Small intestine (tissue), 16 donors: ENCODE measurements at places on chromosomes 4 and X. TPM values are rescaled to one million over a fixed set of nuclear protein-coding genes. Genes with fewer than 3 reads are reported as not detected.
A peak's percentile ranks its signal among the peaks of the same experiment; 100 is the strongest.

DNA sequence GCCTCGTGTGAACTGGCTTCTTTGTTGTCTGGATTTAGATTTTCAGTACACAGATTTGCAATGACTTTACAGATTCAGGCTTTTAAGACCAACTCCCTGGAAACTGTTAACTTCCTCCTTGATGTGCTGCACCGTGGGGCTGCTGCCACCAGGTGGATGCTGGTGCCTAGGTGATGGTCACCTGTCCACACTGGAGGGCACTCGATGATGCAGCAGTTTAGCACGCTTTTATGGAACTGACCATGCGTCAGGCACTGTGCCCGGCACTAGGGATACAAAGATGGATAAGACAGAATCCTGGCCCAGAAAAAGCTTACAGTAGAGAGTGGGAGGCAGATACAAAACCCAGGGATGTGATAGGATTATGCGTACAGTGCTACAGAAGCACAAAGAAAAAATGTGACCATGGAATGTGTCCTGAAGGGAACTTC is 180.7 kb downstream of the CEP135 start:
- DNase-seq, result peak; percentile 73

DNA sequence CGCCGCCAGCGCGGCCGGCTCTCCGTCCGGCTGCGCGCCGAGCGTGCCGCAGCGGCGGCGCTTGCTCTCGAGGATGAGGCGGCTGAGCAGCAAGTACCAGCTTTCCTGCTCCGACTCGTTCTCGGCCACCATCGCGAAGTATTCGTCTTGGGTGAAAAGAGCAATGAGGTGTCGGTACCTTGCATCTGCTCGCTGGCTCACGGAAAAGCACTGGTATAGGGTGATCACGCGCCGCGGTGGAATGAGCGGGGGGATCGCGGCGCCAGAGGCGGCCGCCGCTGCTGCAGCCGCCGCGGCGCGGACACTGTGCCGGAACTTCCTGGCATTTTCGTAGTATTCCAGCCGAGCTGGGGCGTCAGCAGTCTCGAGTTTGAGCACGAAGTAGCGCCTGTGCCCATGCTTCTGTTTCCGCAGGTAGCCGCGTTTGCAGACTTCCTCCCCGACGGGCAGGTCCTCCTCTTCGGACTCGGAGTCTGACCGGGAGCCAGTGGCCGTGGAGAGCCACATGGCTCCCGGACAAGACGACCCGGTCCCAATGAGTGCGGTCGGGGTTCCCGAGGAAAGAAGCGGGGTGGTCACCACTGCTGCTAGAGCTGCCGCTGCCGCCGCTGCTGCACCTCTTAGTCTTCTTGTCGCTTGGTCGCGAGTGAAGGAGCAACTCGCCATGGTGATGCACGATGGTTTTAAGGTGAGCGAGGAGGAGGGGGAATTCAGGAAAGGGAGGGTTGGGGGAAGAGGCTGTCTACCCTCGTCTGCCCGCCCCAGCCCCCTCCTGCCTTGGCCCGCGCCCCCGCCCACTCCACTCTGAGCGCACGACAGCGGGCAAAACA is 469 bp downstream of the IRS4 start:
- DNase-seq, result peak; percentile 21

DNA sequence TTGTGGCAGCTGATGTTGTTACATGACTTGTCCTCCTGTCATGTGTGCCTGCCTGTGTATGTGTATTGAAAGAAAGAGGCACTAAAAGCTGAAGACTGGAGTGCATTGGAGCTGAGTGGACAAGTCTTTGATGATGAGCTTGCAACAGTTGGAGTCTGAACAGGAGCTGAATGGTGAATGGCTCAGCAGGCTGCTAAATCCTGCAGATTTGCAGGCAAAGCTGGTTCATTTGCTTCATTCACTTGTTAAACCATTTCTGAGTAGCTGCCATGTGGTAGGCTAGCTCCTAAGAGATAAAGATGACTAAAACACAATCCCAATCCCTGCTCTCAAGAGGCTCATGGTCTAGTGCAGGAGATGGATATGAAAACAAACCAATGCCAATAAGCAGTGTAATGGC is 217.3 kb downstream of the CHRDL1 start:
- DNase-seq, result no peak

DNA sequence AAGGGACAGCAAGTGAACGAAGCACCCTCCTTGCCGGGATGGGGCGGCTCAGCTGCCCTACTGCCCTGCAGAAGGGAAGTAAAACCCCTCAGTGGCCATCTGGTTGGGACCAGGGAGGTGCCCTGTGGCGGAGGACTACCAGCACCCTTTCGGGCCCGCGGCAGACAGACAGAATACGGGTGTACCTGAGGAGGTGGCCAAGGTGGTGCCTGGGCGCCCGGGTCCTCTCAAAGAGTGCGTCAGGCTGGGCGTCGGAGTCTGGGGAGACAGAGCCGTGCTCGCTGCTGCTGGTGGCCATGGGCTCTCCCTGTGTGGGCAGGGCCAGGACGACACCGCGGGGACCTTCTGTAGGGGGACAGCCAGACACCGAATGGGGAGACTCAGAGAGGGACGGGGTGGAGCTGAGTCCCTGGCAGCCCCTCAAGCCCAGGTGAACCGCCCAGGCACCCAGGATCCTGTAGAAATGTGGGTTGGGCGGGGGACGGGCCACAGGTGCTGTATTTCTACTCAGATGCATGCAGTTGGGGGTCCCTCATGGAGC is 29.7 kb downstream of the PDHA1 start:
- DNase-seq, result no peak

The BMX gene
- 6.5 TPM for polyA plus RNA-seq

The H2BW2 gene
- not detected for polyA plus RNA-seq

GRCh38 chr4:79015411-79015810 is 76.2 kb upstream of the PAQR3 start:
- no peak for DNase-seq

The MAGEC3 gene
- not detected for polyA plus RNA-seq

GRCh38 chr4:8742546-8742945 is 129.1 kb downstream of the HMX1 start:
- DNase-seq, result no peak

DNA sequence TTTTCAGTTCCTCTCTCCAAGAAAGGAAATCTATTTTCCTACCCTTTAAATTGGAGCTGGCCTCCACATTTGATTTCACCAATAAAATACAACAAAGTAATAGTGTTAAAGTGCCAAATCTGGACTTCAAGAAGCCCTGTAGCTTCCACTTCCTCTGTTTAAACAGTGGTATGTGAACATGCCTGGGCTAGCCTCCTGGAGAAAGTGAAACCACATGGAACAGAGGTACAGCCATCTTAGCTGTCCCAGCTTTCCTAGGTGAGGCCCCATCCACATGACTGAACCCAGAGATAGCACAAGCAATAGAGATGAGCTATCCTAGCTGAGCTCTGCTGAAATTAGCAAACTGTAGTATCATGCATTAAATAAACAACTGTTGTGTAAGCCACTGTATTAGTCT is 131.8 kb upstream of the VCX start:
- DNase-seq, result peak; percentile 1

- peak; percentile 10 for DNase-seq
These were observed 13.9 kb upstream of the ETDC start for GRCh38 chrX:135295238-135295943.

DNA sequence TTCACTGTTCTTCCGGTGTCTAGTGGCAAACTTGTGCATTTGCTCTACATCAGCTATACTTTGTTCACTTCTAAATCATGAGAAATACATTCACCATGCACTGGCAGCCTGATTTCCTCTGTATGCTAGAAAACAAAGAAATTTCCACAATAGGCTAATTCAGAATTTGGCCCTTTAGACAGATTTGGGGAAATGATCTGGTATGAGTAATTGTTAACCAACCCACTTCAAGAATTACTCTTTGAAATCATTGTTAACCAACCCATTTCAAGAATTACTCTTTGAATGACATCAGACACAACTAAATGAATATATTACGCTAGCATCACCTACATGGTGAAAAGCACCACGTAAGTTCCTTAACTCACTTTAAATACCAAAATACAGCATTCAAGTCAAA is 14.6 kb downstream of the APBB2 start:
- DNase-seq, result no peak

- no peak for DNase-seq
These were observed 8.0 kb downstream of the ZNF827 start for GRCh38 chr4:145930592-145930991.

- DNase-seq, result peak; percentile 55
These were observed 11.2 kb downstream of the IDS start for GRCh38 chrX:149493567-149494562.

DNA sequence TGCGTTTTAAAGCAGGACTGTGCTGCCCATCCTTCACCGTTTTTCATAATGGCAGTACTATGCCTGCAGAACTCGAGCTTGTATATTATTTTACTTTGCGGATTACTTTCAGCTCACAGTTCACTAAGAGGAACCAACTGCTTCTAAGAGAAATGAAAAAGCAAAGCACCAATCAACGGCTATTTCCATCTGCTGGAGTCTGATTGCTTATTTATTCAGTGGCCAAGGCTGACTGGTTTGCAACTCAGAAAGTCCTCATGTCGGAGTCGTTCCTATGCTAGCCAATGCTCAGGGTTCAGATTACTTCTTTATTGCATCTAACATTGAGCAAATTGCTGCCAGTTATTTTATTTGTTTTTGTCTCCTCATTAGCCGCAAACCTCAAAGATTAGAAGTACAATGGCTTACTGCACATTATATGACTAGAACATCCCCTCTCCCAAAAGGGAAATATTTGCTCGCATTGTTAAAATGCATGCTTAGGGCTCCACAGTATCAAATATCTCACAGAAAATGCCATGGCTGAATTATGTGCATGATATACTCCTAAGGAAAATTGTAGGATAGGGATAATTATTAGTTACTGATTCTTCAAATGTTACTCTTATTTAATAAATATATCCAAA is 1628.2 kb upstream of the ADGRL3 start:
- no peak for DNase-seq

- peak; percentile 42 for DNase-seq
These were observed 143.0 kb downstream of the MAGEB17 start for GRCh38 chrX:16310326-16310725.

DNA sequence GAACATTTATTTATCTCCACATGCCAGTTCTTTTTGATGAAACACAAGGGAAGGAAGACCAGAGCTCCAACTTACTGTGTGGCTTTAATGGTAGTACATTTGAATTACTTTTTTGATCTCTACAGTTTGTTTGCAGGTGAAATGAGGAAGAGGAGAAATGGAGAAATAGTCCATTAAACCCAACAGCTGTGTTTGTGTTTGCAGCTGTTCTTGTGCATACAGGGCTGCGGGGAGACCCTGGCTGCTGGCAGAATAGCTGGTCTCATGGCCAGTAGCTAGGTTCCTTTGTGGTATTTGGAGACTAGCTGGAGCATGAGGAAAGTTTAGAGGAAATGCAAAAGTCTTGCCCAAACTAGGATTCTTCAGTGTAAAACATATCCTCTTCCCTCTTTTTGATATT is 374.8 kb downstream of the GPAT3 start:
- DNase-seq, result no peak

DNA sequence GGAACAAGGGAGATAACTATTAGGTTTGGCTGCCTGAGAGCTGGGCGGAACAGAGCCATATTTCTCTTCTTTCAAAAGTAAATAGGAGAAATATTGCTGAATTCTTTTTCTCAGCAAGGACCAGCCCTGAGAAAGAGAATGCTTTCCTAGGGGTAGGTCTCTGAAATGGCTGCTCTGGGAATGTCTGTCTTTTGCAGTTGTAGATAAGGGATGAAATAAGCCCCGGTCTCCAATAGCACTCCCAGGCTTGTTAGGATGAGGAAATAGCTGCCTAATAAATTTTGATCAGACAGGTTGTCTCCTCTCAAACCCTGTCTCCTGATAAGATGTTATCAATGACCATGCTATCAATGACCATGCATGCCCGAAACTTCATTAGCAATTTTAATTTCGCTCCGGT is 207.8 kb upstream of the KIT start:
- no peak for DNase-seq

DNA sequence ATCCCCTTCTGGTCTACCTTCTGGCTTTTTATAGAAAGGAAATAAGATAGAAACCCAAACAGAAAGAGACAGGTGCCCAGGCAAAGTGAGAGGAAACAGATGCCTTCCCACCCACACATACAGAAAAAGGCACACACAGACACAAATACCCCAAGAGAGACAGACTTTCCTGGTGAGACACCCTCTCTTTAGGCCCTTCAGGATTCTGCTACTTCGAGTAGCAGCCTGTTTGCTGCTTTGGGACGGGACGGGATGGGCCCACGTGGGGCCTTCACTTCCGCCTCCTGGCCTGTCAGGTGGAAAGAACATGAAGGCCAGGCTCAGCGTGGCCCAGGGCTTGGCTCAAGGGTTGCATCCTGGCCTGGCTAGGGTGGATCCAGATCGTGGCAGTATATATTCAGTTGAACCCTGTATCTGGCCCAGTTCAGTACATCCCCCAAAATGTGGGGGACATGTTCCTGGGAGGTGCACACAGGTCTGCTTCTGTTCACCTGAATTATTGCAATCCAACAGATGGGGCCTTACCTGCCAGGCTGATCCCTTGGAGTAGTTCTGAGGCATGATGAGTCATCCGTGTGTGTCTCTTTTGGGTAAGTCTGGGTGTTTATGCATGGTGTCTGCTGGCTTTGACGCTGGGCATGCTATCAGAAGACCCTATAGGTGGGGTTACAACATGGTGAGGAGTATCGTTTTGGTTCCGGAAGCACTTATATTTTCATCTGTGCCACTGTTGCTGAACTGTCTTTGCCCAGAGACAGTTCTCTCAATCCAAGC is 2.4 kb downstream of the ZNF275 start:
- no peak for DNase-seq

- DNase-seq, result no peak
These were observed 1830.0 kb upstream of the IGFBP7 start for GRCh38 chr4:58940167-58940566.

GRCh38 chrX:84415140-84415539 is 87.1 kb downstream of the HDX start:
- no peak for DNase-seq

GRCh38 chrX:109732017-109732801 is 848 bp downstream of the ACSL4 start:
- peak; percentile 7 for DNase-seq

The MAGEA10 gene
- 0.04 TPM for polyA plus RNA-seq

GRCh38 chrX:153482376-153483015 is 12.1 kb upstream of the HAUS7 start:
- DNase-seq, result no peak

- no peak for DNase-seq
These were observed 111.1 kb downstream of the SH3RF1 start for GRCh38 chr4:169159624-169160171.

GRCh38 chrX:19673375-19674040 is 158.2 kb upstream of the MAP3K15 start:
- DNase-seq, result no peak

GRCh38 chr4:83110970-83111750 is 3.4 kb downstream of the PLAC8 start:
- DNase-seq, result no peak

DNA sequence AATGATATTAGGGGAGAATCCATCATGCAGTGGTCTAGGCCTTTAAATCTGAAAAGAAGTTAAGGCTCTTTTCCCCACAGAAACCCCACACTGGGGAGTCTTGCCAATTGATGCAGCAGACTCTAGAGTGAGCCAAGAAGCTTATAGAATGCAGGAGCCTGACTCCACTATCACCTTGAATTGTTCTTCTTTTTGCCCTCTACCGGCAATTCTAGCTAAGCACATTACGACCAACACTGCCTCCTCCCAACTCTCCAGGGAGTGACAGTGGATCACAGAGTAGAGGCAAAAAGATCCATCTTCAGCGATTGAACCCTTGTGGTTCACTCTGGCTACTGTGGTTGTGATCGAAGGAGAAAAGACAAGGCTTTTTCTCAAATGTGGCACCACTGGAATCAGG is 331.5 kb downstream of the NKX6-1 start:
- no peak for DNase-seq
